CD8-positive, alpha-beta T cell (primary cell): ENCODE measurements at places on chromosomes 11 and 22.

DNA sequence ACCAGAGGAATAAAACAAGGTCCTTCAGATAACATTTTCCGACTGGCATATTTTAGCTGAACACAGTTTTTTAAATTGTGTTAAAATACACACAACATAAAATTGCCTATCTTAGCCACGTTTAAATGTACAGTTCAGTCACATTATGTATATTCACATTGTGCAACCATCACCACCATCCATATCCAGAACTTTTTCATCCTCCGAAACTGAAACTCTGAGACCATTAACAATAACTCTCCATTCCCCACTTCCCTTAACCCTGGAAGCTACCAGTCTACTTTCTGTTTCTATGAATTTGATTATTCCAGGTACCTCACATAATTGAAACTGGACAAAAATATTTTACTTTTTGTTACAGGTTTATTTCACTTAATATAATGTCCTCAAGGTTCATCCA is 213.3 kb downstream of the ETS1 start:
- no peak for DNase-seq

GRCh38 chr22:40121461-40121860 is 56.3 kb upstream of the TNRC6B start:
- DNase-seq: peak; percentile 81

GRCh38 chr11:20501252-20501651 is 98.2 kb upstream of the SLC6A5 start:
- DNase-seq: no peak

- DNase-seq: no peak
Measured at GRCh38 chr11:45856044-45856468, 8.8 kb downstream of the CRY2 start.

DNA sequence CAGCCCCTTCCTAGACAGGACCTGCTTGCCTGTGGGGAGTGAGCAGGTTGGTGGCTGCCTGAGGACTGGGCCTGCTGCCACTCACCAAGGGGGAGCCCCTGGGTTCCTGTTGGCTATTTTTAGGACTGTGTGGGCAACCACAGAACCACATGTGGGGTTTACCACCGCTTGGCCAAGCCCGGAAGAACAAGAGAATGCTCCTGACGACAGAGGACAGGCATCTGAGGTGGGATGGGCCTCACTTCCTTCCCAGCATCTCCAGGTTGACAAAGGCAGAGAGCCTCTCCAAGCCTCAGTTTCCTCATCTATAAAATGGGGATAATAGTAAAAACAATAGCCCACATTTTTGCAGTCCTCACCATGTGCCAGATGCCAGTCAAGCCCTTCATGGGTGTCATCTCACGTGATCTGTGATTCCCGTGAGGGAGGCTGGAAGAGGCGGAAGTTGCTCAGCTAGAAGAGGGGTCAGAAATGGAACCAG is 43.6 kb downstream of the LRRC32 start:
- peak; percentile 50 for DNase-seq

DNA sequence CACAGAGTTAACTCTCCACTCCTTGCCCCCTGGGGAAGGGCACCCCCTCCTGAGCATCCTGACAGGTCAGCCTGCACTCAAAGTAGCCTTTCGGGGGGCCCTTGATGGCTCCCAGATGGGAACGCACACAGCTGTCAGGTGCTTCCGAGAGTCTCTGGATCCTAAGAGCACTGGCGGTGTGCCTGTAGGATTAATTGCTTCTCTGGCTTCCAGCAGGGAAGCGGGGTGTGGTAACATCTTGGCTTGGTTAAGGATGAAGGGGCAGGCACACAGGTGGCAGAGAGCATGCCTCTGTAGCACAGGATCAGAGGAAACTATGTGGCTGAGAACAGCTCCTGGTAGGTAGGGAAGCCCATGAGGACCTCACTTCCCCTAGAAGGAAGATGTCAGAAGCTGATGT is 199.8 kb downstream of the MIAT start:
- DNase-seq: no peak

DNA sequence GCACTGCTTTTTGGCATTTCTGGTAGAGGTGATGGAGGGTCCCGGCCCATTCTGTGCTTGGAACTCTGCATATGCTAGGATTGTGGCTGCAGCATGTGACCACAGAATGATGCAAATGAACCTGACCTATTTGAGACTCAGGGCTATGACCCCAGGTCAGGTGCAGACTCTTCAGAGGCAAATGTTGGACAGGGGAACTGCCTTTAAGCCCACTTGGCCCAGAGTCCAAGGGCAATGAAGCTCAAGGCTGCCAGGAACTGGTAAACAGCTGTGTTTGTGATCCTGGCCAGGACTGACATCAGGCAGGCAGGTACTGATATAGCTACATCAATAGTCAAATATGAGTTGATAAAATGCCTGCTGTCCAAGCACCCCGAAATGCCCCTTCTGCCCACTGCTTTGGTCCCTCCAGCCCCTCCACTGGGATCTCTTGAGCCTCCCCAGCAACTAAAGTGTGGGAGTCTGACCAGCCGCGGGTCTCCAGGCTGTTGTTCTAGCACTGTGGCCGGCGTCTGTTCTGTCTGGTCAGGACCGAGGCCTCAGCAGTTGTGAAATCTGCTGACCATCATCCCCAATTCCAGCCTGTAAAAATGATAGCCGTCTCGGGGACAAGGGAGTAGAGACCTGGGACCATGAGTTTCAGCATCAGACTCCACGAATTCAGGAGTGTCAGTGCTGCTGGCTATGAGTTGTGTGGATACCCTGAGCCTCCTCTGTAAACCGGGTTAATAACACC is 82.4 kb upstream of the EIF3D start:
- DNase-seq: no peak

DNA sequence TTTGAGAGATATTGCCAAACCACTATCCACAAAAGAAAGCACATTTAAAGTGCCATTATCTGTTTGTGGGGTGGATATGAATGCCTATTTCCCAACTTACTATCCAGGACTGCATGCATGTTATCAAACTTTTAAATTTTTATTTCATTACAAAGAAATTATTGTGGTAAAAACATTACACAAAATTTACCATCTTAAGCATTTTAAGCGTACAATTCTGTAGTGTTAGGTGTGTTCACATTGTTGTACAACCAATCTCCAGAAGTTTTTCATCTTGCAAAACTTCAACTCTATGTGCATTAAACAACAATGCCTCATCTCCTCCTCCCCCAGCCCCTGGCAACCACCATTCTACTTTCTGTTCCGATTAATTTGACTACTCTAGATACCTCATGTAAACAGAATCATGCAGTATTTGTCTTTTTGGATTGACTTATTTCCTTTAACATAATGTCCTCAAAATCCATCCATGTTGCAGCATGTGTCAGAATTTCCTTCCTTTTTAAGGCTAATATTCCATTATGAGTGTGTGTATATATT is 17.6 kb upstream of the CD44 start:
- DNase-seq: no peak

- DNase-seq: peak; percentile 45
Measured at GRCh38 chr11:96246718-96247552, 96.1 kb downstream of the MAML2 start.

DNA sequence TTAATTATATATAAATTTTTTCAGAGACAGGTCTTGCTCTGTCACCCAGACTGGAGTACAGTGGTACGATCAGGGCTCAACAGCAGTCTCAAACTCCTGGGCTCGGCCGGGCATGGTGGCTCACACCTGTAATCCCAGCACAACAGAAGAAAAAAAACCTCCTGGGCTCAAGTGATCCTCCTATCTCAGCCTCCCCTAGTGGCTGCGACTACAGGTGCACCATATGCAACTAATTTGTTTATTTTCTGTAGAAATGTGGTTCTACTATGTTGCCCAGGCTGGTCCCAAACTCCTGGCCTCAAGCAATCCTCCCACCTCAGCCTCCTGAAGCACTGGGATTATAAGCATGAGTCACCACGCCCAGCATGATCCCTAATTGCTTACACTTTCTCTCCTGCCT is 56.1 kb upstream of the SLC35C1 start:
- no peak for DNase-seq

- no peak for DNase-seq
Measured at GRCh38 chr11:65425971-65426838, 3.6 kb downstream of the NEAT1 start.

DNA sequence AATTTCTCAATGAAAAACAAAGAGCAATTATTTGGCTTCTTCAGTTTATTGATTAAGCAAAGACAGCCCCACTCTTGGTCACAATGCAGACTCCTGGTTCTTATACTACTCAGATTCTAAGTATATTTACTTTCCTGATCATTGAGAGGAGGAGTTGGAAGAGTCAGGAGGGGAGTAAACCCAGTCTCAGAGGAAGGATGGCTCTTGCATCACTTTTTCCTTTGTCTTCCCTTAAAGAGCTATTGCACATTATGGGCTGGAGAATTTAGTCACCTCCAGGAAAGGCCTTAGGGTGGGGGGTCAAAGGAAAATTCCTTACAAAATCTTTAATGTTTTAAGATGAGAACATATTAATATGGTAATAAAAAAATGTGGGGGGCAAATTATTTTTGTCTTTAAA is 8.1 kb downstream of the SLC17A6 start:
- no peak for DNase-seq

DNA sequence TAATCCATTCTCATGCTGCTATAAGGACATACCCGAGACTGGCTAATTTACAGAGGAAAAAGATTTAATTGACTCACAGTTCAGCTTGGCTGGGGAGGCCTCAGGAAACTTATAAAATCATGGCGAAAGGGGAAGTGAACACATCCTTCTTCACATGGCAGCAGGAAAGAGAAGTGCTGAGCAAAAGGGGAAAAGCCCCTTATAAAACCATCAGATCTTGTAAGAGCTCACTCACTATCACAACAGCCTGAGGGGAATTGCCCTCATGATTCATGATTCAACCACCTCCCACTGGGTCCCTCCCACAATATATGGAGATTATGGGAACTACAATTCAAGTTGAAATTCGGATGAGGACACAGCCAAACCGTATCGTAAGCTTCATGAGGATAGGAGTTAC is 3.8 kb upstream of the CYB5R2 start:
- no peak for DNase-seq

DNA sequence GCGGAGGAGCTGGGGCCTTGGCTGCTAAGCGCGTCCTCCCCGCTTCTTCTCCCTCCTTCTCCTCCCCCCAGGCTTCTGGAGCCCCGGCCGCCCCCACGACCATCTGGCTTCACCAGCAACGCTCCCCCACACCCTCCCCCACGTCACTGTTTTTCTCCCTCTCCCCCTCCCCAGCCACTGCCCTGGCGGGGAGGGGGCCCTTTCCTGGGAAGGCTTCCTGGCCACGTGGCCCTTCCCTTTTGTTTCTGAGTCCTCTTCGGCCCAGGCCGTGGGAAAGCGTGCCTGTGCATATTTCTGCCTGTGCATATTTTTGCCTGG is 27.7 kb downstream of the RTN4R start:
- DNase-seq: no peak

- no peak for DNase-seq
Measured at GRCh38 chr22:41781507-41781906, 19.0 kb upstream of the CCDC134 start.

DNA sequence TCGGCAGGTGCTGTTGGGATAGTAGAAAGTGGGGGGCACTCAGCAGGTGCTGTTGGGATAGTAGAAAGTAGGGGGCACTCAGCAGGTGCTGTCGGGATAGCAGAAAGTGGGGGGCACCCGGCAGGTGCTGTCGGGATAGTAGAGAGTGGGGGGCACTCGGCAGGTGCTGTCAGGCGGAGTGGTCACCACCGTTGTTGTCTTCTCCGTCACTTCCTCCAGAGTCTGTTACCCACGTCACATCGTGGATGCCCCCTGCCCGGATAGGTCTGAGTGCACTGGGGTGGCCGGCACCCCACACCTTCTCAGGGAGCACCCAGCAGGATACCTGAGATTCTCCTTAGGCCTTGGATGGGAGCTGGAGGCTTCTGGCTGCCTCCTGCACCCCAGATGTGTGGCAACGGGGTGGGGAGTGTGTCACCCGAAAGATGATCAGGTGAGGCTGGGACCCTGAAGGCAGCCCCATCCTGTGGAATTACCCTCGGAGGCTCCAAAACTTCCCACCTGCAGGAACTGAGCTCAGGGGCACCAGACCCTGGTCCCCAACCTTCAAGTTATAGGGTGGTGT is 24.1 kb upstream of the KRTAP5-7 start:
- DNase-seq: no peak
